ENCODE measurements at places on chromosomes 6 and 20.

DNA sequence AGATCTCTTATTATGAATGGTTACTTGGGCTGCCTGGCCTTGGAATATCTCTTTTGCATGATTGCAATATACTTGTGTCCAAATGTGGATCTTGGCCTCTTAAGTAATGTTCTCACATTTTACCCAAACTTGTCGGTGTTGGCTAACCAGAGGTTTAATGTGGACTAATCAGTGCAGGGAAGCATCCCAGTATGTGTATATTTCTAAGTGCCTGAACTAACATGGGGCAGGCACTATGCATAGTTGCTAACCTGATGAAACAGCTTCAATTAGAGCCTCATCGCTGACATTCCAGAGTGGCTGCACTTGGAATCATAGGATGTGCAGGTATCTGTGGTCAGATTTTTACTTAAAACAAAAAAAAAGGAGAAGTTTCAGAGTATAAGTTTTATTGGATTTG lies 160.0 kb downstream of the PDE7B start:
- DNase-seq = no peak

GRCh38 chr20:2273634-2274302 lies 22.0 kb upstream of the TGM3 start:
- DNase-seq = no peak

DNA sequence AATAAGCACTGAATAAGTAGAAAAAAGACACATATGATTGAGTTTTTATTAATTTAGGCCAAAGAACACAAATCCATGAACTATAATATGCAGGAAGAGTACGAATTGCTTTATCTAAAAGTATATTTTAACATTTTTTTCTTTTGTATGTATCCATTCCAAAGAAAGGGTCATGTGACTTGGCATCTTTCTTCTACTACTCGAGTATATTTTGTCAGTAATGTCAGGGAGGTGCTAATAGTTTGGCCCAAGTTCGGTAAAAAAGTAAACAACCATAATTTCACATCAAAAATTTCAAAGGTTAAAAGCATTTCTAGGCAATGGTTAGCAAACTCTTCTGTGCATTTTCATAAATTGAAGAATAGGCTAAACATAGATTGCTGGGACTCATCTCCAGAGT lies 18.7 kb downstream of the DEFB110 start:
- no peak for DNase-seq

GRCh38 chr6:92690997-92691599 lies 728.3 kb downstream of the EPHA7 start:
- no peak for DNase-seq
